Renal pelvis (tissue), 12 donors: ENCODE measurements at places on chromosomes 2 and 18. TPM values are rescaled to one million over a fixed set of nuclear protein-coding genes. Genes with fewer than 3 reads are reported as not detected.

DNA sequence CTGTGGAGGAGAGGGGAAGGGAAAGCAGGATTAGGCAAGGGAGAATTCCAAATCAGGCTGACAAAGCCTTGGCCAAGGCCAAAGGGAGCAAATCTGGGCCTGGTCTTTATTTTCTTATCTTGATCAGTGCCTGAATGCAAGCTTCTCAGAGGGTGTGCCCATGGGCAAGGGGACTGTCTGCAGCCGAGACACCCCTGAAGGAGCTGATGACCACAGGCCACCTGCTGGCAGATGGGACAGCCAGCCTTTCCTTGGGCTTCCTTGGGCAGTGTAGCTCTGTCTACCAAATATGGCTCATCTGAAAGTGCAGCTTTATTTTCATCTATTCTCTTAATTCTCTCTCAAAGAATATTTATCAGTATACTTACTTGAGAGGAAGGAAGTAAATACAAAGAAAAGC is 117.0 kb downstream of the PKP4 start:
- no peak for DNase-seq

The RAB17 gene
- 10.1 TPM for polyA plus RNA-seq

- no peak for DNase-seq
Measured at GRCh38 chr2:73285159-73285739, 971 bp upstream of the FBXO41 start.

The SS18 gene
- 111 TPM for polyA plus RNA-seq
